ENCODE measurements at places on chromosomes 11 and 22. TPM values are rescaled to one million over a fixed set of nuclear protein-coding genes. Genes with fewer than 3 reads are reported as not detected.

The GTSE1 gene
- 34.7 TPM for total RNA-seq

The ZNF280A gene
- total RNA-seq: 3.4 TPM

The MUC15 gene
- total RNA-seq: not detected

The UBQLN3 gene
- total RNA-seq: not detected

The TMEM151A gene
- total RNA-seq: 2.0 TPM

The APOL5 gene
- total RNA-seq: not detected

The NXPE4 gene
- total RNA-seq: not detected

The SLC43A3 gene
- 0.33 TPM for total RNA-seq

The PDE2A gene
- 2.1 TPM for total RNA-seq

The ELMOD1 gene
- total RNA-seq: 0.11 TPM

The PRG3 gene
- total RNA-seq: not detected

The HORMAD2 gene
- not detected for total RNA-seq

The MUC2 gene
- total RNA-seq: 0.13 TPM

The VWCE gene
- 0.28 TPM for total RNA-seq

The TTC36 gene
- not detected for total RNA-seq

The CLCF1 gene
- 32.5 TPM for total RNA-seq

The GLB1L2 gene
- total RNA-seq: 2.2 TPM

The SEPTIN3 gene
- 1.2 TPM for total RNA-seq

The C22orf42 gene
- not detected for total RNA-seq

The VSIG10L2 gene
- total RNA-seq: not detected

The TSSK2 gene
- total RNA-seq: not detected

The SYT13 gene
- total RNA-seq: 5.9 TPM

The OR8D1 gene
- total RNA-seq: not detected

The KLHDC7B gene
- not detected for total RNA-seq

The HEPACAM gene
- not detected for total RNA-seq

The SLC22A25 gene
- not detected for total RNA-seq

The JAM3 gene
- total RNA-seq: 3.5 TPM

The TH gene
- not detected for total RNA-seq

The HEPHL1 gene
- not detected for total RNA-seq

The SLCO2B1 gene
- 3.4 TPM for total RNA-seq

The DEFB131B gene
- not detected for total RNA-seq

The ARAP1 gene
- total RNA-seq: 18.1 TPM

The ACRV1 gene
- not detected for total RNA-seq

The P2RX6 gene
- 0.50 TPM for total RNA-seq

The TRIM44 gene
- 28.8 TPM for total RNA-seq

The TRIM49 gene
- 0.05 TPM for total RNA-seq

The CHID1 gene
- total RNA-seq: 75.7 TPM

The CARD10 gene
- total RNA-seq: 31.2 TPM

The PVALB gene
- not detected for total RNA-seq

The GRAP2 gene
- not detected for total RNA-seq

The SYTL2 gene
- total RNA-seq: 12.5 TPM

The TSGA10IP gene
- not detected for total RNA-seq

The GLYAT gene
- not detected for total RNA-seq

The SC5D gene
- total RNA-seq: 9.8 TPM

The MYRF gene
- 18.9 TPM for total RNA-seq

The LRRC74B gene
- total RNA-seq: not detected

The RAB38 gene
- total RNA-seq: 1.0 TPM

The OR51I1 gene
- not detected for total RNA-seq

The GP1BB gene
- 0.79 TPM for total RNA-seq

All from A549 treated with dexamethasone at 1 μM for 4 hours (cell line).